ENCODE measurements at places on chromosomes 4 and X. TPM values are rescaled to one million over a fixed set of nuclear protein-coding genes. Genes with fewer than 3 reads are reported as not detected.

GRCh38 chrX:37905436-37906147 is 58.2 kb upstream of the DYNLT3 start:
- peak; percentile 33 for DNase-seq

GRCh38 chr4:2080429-2081300 is 21.5 kb downstream of the NAT8L start:
- DNase-seq, result no peak

GASK1B gene
- total RNA-seq, result not detected

DACH2 gene
- total RNA-seq, result not detected

- no peak for DNase-seq
Measured at GRCh38 chrX:56000174-56000573, 232.0 kb upstream of the KLF8 start.

- no peak for DNase-seq
Measured at GRCh38 chrX:39458779-39459178, 639.0 kb downstream of the BCOR start.

DNA sequence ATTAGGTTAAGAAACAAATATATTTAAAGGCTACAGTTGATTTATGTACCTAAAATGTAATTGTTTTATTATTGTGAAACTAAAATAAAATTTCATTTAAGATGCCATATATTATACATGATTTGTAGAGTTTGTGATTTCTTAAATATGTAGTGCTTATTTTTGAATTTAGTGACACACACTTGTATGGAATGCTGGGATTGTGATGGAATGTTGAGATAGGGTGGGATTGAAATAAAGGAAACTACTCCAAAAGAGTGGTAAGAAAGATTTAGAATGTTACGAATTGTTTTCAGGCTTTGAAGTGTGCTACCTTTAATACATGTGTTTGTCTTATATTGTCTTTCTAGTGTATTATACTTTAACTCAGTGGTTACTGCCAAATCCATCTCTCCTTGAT is 330.3 kb upstream of the PITX2 start:
- no peak for DNase-seq

CHIC2 gene
- total RNA-seq, result 14.7 TPM

DNA sequence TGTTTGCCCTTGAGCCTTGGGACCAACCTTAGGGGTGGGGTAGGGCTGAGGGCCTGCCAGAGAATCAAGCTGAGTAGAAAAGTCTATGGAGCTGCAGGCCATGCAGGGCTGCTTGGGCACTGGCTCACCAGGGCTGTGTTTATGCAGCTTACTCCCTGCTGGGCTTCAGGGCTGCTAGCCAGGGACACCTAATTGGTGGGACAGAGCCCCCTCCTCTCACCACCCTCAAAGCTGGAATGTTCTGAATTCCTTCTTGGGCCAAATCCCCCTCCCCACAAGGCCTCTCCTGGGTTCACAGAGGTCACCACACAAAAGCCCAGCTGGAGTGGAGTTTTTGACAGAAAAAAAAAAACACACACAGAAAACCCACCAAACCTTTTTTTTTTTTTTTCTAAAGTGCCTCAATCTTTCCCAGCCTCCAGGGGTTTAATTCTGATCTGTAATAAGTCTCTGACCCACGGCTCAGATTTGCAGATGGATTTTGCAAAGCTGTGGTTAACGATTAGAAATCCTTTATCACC is at the start of gene CLDN2:
Gene CLDN2, plus strand, starts transcription at position 471 of the 521 bp plus-strand sequence. CDS start 7,827 bp downstream, outside the sequence.
- DNase-seq, result no peak

DNA sequence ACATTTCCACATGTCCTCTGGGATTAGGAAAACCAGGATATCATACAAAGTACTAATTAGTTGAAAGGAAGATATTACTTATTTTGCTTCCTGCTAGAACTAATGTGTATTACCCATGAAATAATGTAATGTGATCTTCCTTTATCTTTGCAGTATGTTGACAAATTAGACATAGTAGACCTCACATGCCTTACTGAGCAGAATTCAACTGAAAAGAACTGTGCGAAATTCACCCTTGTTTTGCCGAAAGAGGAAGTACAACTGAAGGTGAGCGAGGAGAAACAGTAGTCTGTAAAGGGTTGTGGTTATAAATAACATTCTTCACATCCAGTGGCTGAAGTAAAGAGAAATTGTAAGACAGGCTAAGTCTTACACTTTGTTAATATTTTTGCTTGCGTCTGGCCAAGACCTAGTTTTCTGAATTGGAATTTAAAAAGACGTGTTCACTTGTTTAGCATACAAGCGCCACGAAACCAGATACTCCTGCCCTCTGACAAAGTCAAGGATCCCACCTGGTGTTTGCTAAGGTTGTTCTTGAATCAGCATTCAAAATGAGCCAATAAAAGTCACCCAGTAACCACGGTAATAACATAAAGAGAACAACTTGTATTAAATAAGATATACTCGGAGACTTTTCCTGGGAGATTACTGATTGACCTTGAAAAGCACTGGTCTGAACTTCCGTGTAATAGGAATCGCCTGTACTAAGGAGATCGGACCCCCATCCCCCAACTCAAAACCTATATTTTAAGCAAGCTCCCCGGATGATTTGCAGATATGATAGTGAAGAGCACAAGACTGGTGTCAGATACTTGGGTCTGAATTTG is 16.9 kb downstream of the STAP1 start:
- no peak for DNase-seq

ZRSR2 gene
- total RNA-seq, result 12.4 TPM

PWWP3B gene
- not detected for total RNA-seq

GRCh38 chr4:160318567-160319220 is 1215.8 kb downstream of the RAPGEF2 start:
- no peak for DNase-seq

- no peak for DNase-seq
Measured at GRCh38 chr4:129350834-129351721, 255.1 kb downstream of the C4orf33 start.

DNA sequence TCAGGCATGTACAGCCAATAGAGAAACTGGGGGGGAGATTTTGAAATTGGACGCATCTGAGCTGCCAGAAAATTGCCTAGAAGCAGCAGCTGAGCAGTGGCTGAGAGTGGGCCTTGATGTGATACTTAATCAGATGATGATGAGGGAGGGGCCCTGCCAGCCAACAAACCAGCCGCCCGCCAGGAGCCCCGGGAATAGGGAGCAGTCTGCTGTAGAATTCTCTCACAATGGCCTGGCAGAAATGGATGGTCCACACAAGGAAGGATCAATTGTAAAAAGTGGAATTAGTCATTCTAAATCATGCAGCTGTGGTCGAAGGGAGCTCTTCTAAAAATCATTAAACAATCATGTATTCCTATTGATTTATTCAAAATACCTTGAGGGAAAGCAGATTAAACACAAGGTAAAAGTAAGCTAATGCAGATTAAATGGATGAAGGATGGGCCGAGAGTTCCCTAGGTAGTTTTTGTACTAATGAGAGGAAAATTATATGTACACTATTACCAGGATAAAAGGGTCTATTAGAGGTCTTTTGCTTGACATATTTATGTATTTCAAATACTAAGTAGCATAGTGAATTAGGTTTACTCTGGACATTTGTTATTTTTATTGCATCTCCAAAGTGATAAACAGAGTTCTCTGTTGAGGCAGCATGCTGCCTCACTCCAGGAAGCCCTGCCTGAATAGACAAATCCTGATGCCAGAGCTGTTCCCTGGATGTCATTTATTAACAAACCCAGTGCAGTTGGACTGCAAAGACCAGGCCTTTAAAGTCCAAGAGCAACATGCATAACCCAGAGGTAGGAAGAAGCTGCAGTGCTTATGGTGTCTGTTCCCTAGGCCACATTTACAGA is 91.3 kb downstream of the NKX6-1 start:
- DNase-seq, result no peak

MAGEA9B gene
- not detected for total RNA-seq

GRCh38 chr4:121242188-121242750 is 78.1 kb upstream of the TNIP3 start:
- no peak for DNase-seq

DNA sequence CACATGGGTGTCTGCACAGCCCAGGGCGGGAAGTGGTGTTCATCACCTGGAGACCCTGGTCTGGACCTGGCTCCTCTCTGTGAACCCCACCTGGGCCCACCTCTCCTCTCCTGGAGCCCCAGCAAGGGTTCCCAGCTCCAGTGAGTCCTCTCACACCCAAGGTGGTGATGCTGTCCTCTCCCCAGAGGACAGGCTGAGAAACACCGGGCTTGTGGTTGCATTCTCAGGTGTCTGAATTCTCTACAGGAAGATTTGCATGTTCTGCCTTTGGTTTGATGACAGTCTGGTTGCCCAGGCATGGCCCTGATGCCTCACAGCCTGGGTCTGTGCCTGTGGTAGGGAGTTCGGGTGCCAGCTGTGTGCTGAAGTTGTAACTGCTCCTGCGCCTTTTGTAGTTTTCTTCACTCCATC is 3.8 kb downstream of the MAEA start:
- DNase-seq, result no peak

RHOXF2 gene
- not detected for total RNA-seq

NHSL2 gene
- total RNA-seq, result 0.21 TPM

F9 gene
- total RNA-seq, result not detected

ARHGAP36 gene
- total RNA-seq, result not detected

- no peak for DNase-seq
Measured at GRCh38 chr4:23920296-23920695, 30.4 kb upstream of the PPARGC1A start.

SSX2B gene
- total RNA-seq, result not detected

DNA sequence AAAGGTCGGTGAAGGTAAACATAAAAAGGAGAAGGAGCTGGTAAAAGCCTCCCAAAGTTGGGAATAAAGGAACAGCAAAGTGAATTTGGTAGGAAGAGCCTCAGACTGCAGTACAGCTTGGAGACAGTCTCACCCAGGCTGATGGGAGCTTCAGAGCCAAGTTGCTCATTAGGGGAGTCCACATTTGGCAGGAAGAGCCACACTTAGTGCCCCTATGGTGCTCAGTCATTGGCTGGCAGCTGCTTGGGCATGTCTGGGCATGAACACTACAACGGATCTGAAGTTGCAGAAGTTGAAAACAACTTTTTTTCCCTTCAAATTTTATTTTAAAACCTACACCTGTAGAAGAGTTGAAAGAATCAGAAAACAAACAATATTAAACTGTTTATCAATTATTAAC is 2497.3 kb downstream of the ARAP2 start:
- no peak for DNase-seq

DNA sequence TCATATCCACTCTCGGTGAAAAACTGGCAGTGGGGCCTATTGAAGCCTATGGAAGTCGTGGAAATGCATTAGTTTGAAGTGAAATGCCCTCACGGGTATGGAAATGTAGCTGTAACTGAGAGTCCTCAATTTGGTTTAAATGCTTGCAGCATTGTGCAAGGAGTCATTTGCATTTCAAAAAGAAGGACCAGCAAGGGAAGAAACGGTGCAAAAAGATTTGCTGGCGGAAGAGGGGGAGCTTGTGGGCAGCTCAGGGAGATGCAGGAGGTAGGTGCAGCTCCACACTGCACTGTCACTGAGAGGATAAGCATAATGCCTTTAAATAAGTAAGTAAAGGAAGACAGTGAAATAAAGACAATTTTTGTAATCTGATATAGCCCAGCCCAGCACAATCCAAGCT is 400.4 kb upstream of the DIPK2B start:
- no peak for DNase-seq

DNA sequence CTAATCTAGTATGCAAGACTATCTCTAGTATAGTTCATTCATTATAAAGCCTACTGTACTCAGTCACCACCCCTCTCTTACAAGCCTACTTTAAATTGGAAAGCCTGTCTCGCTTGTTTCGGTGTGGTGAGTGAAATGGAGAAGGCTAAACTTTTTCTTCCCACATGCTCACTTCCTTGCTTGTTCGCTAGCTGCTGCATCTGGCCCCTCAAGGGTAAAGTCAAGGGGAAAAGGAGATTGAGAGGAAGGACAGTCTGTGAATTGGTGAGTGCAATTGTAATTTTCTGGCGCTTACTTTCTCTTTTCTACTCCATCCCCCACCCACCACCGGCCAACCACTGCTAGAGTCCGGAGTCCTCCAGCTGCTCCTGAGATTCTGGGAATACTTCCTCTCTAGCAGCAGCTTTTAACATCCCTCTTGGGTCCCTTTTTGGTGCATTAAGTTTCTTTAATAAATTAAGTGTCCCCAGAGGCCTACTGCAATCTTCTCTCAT is 12.1 kb upstream of the ARAP2 start:
- peak; percentile 34 for DNase-seq

ANXA10 gene
- total RNA-seq, result not detected

TBC1D25 gene
- 15.2 TPM for total RNA-seq

GRCh38 chr4:168731006-168731636 is 234.3 kb downstream of the PALLD start:
- no peak for DNase-seq

DNA sequence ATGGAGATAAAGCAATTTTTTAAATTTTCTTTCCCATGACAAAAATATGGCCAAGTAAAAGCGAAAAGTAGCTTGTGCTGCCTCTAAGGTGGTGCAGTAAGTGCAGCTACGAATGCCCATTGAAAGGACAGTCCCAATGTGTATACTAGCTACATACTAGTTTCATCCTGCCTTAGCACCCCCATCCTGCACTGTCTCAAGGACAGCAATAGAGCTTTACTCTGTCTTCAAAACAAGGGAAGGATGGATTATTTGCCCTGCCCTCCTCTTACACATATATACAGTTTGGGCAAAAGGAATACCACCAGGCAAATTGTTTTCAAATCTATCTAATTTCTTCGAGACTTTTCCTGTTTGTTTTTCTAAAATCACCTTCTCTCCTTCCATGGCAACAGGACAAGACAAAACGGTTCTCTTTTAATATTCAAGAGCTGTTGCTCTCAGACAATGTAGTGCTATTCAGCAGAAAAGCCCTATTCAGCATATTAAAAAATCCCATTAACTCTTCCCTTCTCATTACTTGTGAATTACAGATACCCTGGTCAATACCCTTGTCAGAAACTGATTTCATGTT is 75.1 kb upstream of the SLC7A11 start:
- DNase-seq, result no peak

SH3RF1 gene
- 0.39 TPM for total RNA-seq
